ENCODE measurements at places on chromosomes 7 and 10. TPM values are rescaled to one million over a fixed set of nuclear protein-coding genes. Genes with fewer than 3 reads are reported as not detected.

DNA sequence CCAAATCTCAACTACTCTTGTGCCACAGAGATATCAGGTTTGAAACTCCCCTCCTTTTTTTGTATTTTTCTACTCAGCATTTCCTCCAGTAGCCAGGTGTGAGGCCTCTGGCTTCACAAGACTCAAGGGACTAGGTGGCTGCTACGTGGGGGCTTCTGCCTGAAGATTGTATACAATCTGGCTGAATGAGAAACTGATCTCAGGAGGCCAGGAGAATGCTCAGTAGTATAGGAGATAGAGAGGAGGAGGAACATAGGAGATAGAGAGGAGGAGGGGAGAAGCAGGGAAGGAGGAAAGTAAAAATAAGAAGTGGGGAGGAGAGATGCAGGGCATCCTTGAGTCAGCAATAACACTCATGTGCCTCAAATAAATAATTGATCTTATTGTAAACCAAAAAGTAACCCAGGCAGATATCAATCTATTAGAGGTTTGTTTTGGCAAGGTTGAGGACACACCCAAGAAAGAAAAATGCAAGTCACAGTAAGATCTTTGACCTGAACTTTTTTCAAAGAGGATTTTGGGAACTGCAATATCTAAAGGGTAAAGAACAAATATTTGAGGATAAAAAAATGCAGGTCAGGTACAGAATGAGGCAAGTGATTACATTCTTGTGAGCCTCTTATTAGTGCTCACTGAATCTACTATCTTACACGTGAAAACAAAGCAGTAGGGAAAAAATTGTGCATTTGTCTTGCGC, 36.8 kb downstream of the AKR1C8 start:
- DNase-seq = no peak

DNA sequence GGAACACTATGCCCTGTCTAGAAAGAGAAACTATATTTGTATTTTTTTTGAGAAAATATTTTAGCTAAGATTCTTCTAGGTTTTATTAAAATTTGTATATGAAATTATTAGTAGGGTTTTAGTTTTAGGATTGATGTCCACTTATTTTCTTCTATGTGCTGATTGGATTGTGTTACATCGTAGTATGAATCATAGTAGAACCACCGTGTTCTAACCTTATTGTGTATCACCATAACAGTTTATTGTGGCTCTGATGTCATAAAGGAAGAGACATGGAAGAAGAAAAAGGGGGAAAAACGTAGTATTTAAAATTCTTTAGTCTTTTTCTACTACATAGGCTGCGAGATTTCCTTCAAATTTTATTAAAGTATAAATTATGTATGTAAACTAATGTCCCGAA, 1.9 kb downstream of the AGBL3 start:
- DNase-seq = no peak

Gene TECPR1
- 19.6 TPM for total RNA-seq

Gene FOXP2
- total RNA-seq = 28.2 TPM

Gene PNLIPRP2
- not detected for total RNA-seq

Gene KNDC1
- 2.1 TPM for total RNA-seq
